ENCODE measurements at places on chromosomes 6 and 20. TPM values are rescaled to one million over a fixed set of nuclear protein-coding genes. Genes with fewer than 3 reads are reported as not detected.

DNA sequence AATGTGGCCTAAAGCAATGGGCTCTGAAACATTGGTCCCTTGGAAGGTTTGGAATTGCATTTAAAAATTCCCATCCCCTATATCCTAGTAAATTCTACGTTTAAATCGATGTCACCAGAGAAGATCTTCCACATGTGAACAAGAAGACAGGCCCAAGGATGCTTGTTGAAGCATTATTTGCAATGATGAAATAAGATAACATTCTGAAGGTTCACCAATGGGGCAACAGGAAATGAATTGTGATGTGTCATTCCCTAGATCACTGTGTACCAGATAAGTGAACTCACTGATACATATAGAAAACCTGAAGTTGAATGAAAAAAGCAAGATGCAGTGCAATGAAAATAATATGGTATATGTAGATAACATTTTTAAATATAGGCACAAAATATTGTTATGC lies 464.3 kb upstream of the BTBD3 start:
- no peaks in the 10 kb centered on the region for H3K36me3 ChIP-seq
- no peak overlapping the region for H3K27ac ChIP-seq
- H3K4me3 ChIP-seq: no peak overlapping the region
- no peaks in the 10 kb centered on the region for H3K27me3 ChIP-seq

DNA sequence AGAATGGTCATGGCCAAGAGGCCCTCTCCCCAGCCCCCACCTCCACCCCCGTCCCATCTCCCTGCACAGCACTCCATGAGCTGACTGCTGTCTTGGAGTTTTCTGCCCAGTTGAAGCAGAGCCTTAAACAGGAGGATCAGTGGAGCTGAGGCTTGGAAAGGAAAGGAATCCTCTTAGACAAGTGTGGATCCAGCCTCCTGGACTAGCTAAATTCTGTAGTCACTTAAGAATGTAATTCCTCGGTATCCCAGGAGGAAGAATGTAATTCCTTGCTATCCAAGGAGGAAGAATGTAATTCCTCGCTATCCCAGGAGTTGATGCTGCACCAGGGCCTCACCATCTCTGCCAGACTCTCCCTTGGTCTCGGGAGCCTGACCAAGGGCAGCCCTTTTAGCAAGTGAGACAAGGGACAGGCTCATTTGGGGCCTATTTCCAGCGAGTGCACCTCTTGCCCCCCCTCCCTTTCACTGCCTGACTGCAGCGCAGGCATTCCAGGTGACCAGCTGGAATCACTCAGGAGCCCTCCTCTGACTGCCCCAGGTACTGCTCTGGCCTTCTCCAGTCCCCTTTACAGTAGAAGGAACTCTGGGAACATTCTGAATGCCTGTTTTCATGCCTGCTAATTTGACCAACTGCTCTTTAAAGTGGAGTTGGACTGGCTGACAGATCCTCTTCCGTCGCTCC lies 76.2 kb downstream of the TCP11 start:
- no peak overlapping the region for H3K4me3 ChIP-seq
- no peaks in the 10 kb centered on the region for H3K27me3 ChIP-seq
- no peak for DNase-seq
- 0 out of 2 replicates have a peak, but pooled peaks cover 5% of the 10 kb centered on the region for H3K4me1 ChIP-seq
- no peak overlapping the region for H3K27ac ChIP-seq

The SLC16A10 gene
- 37.6 TPM for total RNA-seq

The EYS gene
- 0.38 TPM for total RNA-seq

- no peak for DNase-seq
- no peaks in the 10 kb centered on the region for H3K27me3 ChIP-seq
- no peak overlapping the region for H3K27ac ChIP-seq
- no peaks in the 10 kb centered on the region for H3K4me1 ChIP-seq
- H3K36me3 ChIP-seq: no peaks in the 10 kb centered on the region
- H3K4me3 ChIP-seq: no peak overlapping the region
These were observed 156.1 kb upstream of the SMLR1 start for GRCh38 chr6:130671119-130671518.

DNA sequence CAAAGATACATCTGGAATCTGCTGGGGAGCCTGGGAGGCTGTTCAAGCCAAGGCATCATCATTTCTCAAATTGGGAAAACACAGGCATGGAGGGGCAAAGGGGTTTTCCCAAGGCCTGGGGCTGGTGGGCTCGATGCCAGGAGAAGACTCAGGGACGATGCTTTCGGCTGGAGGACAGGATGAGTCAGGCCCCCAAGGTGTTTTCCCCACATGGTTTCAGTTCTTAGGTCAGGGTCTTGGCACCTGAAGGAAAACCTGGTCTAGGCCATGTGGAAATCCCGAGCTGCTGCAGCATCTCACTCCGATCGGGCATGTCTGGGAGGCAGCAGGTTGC lies 348.1 kb downstream of the CDC5L start:
- no peak for DNase-seq
- no peak overlapping the region for H3K4me3 ChIP-seq
- H3K36me3 ChIP-seq: no peaks in the 10 kb centered on the region
- H3K27me3 ChIP-seq: no peaks in the 10 kb centered on the region
- H3K4me1 ChIP-seq: peaks cover 8% of the 10 kb centered on the region

The WFDC9 gene
- not detected for total RNA-seq

The CALHM4 gene
- not detected for total RNA-seq

DNA sequence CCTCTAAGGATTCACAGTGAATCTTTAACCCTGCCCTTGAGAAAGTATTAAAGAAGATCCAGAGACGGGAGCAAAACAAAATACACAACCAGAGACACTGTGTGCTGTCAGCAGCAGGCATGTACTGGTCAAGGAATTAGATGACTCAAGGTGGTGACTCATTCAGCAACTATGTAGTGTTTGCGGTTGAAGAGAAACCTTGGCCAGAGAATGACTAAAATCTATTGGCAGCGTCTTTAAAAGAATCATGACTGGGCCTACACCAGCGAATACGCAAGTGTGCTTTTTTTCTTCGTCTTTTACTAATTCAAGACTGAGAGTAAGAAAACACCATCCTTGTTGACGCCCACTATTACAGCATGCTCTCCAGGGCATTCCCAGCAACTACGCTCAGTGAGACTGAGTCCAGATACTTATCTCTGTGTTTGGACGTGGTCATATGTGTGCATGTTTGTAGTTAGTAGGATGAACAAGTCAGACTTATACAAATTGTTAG lies 72.4 kb upstream of the BACH2 start:
- H3K36me3 ChIP-seq: no peaks in the 10 kb centered on the region
- H3K27me3 ChIP-seq: no peaks in the 10 kb centered on the region
- DNase-seq: peak; percentile 88
- peak overlapping the region; percentile 75 for H3K27ac ChIP-seq
- peaks cover 31% of the 10 kb centered on the region for H3K4me1 ChIP-seq
- H3K4me3 ChIP-seq: no peak overlapping the region

The SIRPB2 gene
- total RNA-seq: not detected

DNA sequence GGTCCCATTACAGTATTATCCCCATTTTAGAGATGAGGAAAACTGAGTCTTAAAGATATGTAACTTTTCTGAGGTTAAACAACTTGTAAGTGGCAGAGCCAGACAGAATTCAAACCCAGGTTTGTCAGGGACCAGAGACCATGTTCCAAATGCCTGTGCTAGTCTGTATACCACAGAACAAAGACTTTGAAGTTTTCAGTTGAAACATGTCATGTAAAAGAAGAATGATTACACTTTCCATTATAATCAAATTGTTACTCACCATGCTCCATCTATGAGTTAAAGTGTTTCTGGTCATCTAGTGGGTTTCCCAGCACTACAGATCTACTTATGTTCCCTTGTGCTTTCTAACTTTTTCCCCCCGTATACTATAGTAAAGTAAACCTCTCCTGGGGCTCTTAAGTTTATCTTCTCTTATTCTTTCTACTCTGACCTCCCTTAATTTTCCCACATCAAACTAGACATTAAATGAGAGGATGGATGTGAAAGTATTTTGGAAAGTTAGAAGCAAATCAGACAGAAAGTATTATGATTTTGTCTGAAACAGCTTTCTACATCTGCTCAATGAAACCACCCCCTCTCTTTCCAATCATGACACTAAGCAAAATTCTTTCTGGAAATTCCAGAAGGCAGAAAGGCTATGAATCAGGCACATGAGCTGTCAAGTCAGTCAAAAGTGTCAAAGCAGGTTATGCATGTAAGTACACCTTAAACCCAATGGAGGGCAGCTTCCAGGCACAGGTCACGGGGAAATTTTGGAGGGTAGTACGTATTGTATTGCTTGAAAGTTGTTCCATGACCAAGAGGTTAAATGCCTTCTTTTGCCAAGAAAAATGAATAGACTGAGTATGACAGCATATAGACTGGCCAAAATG lies 132.7 kb upstream of the MAP3K7 start:
- no peaks in the 10 kb centered on the region for H3K36me3 ChIP-seq
- no peak overlapping the region for H3K27ac ChIP-seq
- no peak for DNase-seq
- H3K4me1 ChIP-seq: peaks cover 8% of the 10 kb centered on the region

GRCh38 chr6:88499845-88500699 lies 333.9 kb upstream of the CNR1 start:
- H3K27me3 ChIP-seq: no peaks in the 10 kb centered on the region
- H3K27ac ChIP-seq: no peak overlapping the region
- no peak overlapping the region for H3K4me3 ChIP-seq

The DTNBP1 gene
- 12.1 TPM for total RNA-seq

- H3K27ac ChIP-seq: no peak overlapping the region
- DNase-seq: no peak
- H3K27me3 ChIP-seq: peaks cover 45% of the 10 kb centered on the region
- no peaks in the 10 kb centered on the region for H3K36me3 ChIP-seq
- H3K4me3 ChIP-seq: no peak overlapping the region
These were observed 2.1 kb downstream of the STX11 start for GRCh38 chr6:144152334-144152900.

The XKR7 gene
- total RNA-seq: 3.9 TPM

- no peaks in the 10 kb centered on the region for H3K36me3 ChIP-seq
- H3K27me3 ChIP-seq: no peaks in the 10 kb centered on the region
- H3K4me3 ChIP-seq: no peak overlapping the region
- DNase-seq: no peak
- no peak overlapping the region for H3K27ac ChIP-seq
- H3K4me1 ChIP-seq: no peaks in the 10 kb centered on the region
These were observed 32.4 kb upstream of the CAP2 start for GRCh38 chr6:17361013-17361412.
